ENCODE measurements at places on chromosomes 12 and 14. TPM values are rescaled to one million over a fixed set of nuclear protein-coding genes. Genes with fewer than 3 reads are reported as not detected.

DNA sequence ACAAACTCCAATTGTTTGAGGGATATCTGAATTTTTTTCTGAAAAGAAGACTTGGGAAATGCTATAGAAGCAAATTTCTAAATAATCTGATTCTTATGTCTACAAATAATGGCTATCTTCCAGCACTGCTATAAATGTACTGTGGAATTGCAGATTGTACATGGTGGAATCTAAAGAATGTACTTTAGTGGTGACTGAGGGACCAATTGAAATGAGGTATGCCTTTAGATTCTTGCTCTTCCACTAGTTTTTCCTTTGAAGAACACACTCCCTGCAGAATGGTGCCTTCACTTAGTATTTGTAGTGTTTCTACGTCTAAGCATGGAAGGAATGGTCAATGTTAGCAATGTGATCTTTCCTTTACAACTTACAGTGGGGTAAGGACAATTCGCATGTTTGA, 11.7 kb upstream of the PRB4 start:
- no peak overlapping the region for H3K27ac ChIP-seq
- peak; percentile 2 for DNase-seq
- no peak overlapping the region for H3K4me3 ChIP-seq
- no peaks in the 10 kb centered on the region for H3K36me3 ChIP-seq
- H3K4me1 ChIP-seq, result no peaks in the 10 kb centered on the region

GRCh38 chr12:119869720-119870119, 7.4 kb downstream of the CIT start:
- no peaks in the 10 kb centered on the region for H3K27me3 ChIP-seq
- H3K4me1 ChIP-seq, result peaks cover 17% of the 10 kb centered on the region
- H3K36me3 ChIP-seq, result no peaks in the 10 kb centered on the region
- H3K27ac ChIP-seq, result peak overlapping the region; percentile 96
- peak overlapping the region; percentile 34 for H3K4me3 ChIP-seq
- peak; percentile 97 for DNase-seq

DNA sequence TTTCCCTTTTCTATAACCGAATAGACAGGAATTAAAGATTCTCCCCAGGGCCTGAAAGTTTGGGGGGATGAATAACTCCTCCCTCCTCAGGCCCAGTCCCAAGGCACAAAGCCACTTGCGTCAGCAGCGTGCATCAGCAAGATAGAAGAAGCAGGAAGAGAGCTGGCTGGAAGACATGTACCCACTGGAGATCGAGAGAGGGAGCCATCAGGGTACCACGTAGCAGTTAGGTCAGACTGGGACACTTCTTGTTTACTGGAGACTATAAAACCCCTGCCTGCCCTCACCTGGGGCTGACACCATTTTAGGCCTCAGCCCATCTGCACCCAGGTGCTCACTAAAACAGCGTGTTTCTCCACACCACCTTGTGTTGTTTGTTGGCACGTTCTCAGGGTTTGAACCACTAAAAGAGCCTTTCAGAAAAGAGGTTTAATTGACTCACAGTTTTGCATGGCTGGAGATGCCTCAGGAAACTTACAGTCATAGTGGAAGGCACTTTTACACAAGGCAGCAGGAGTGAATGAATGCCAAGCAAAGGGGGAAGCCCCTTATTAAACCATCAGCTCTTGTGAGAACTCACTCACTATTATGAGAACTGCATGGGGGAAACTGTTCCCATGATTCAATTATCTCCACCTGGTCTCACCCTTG, 93.2 kb downstream of the TMTC3 start:
- no peak overlapping the region for H3K27ac ChIP-seq
- H3K4me3 ChIP-seq, result no peak overlapping the region
- no peaks in the 10 kb centered on the region for H3K27me3 ChIP-seq
- H3K36me3 ChIP-seq, result no peaks in the 10 kb centered on the region
- no peak for DNase-seq

GRCh38 chr12:123847876-123848275, 85.8 kb downstream of the DNAH10 start:
- DNase-seq, result no peak
- H3K27me3 ChIP-seq, result peaks cover 10% of the 10 kb centered on the region
- H3K27ac ChIP-seq, result no peak overlapping the region
- H3K36me3 ChIP-seq, result no peaks in the 10 kb centered on the region

- no peak for DNase-seq
- H3K36me3 ChIP-seq, result no peaks in the 10 kb centered on the region
- no peaks in the 10 kb centered on the region for H3K4me1 ChIP-seq
- H3K27me3 ChIP-seq, result no peaks in the 10 kb centered on the region
- no peak overlapping the region for H3K4me3 ChIP-seq
Observed at GRCh38 chr12:130686511-130686991, 29.5 kb downstream of the RIMBP2 start.

- peak overlapping the region; percentile 1 for H3K27ac ChIP-seq
- no peak overlapping the region for H3K4me3 ChIP-seq
- no peak for DNase-seq
- peaks cover 27% of the 10 kb centered on the region for H3K4me1 ChIP-seq
- no peaks in the 10 kb centered on the region for H3K27me3 ChIP-seq
Observed at GRCh38 chr14:103667671-103668070, 38.7 kb downstream of the KLC1 start.

DNA sequence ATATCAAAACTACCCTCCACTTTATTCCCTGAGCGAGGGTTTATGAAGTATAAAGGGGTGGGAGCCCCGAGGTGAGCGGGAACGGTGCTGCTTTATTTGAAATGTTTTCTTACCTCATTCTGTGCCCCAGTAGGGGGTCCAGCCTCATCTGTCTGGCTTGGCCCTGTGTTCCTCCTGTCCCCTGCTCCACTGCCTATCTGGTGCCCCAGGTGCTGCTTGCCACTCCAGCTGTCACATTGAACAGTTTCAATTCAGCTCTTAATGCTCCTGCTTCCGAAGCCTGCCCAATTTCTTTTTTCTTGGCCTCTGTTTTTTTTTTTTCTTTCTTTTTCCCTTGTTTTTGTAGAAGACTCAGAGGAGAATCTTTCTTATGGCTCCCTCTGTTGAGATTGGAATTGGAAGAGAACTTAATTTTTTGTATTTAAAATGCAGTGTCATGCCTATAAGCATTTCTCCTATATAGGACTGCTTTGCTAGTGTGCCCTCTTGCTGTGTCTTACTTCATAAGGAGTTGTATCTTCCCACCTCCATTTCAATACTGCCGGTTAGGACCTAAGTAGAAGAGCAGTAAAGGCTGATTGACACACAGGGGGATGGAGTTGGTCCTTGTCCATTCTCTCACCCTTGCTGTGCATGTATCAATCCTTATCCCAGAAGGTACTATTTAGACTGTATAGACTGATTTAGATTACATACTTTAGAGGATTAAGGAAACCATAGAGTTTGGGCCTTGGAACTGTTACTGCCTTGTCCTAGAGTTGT, 2.3 kb downstream of the ATXN7L3B start:
- H3K4me1 ChIP-seq, result peaks cover 35% of the 10 kb centered on the region
- 0 out of 2 replicates have a peak, but pooled peaks cover 14% of the 10 kb centered on the region for H3K36me3 ChIP-seq
- H3K27ac ChIP-seq, result no peak overlapping the region

- no peaks in the 10 kb centered on the region for H3K27me3 ChIP-seq
- H3K4me1 ChIP-seq, result no peaks in the 10 kb centered on the region
- no peak overlapping the region for H3K4me3 ChIP-seq
- H3K27ac ChIP-seq, result no peak overlapping the region
Observed at GRCh38 chr14:84025106-84026012, 1504.6 kb upstream of the FLRT2 start.

DNA sequence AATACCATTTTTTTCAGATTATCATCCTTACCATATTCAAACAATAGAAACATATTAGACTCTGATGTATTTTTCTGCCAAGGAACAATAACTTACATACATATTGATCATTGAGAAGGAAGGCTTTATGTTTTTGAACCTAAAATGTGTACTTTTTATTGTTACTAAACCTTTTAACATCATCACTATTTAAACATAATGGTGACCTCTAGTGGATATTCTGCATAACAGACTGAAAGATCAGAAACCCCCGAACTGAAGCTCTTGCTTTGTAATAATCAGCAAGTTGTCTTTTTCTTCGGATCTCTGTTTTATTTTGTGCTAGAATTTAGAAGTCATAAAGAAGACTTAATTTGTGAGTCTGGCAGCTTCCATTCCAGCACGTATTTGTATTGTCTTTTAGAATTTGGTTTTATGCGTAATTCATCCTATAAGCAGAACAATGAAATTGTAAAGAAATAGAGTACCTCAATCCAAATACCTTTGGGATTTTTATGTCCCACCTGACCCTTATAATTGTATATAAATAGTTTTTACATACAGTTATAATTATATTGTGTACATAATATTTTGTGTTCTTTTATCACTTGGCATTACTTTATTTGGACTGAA, 125.9 kb upstream of the ATF1 start:
- H3K4me1 ChIP-seq, result peaks cover 29% of the 10 kb centered on the region
- DNase-seq, result peak; percentile 77

DNA sequence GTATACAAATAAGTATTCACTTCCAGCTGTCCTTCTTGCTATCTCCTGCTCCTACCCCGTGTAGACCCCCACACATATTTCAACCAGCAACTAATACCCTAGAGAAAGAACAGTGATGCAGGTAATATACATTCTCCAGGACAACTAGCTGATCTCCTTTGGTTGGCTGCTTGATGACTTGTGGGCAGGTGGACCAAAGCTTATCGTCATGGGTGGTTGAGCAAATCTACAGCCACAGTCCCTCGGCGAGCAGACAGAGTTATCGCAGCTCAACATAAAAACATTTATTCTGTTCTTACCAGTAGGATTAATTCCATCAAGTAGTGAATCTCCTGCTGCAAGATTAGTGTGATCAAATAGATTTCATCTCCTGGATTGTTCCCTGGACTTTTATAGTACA, 314.3 kb downstream of the TMEM132D start:
- no peaks in the 10 kb centered on the region for H3K36me3 ChIP-seq
- H3K4me3 ChIP-seq, result no peak overlapping the region
- H3K27me3 ChIP-seq, result no peaks in the 10 kb centered on the region
- no peaks in the 10 kb centered on the region for H3K4me1 ChIP-seq

GRCh38 chr12:109451400-109451799, 25.7 kb downstream of the KCTD10 start:
- no peak overlapping the region for H3K27ac ChIP-seq
- H3K36me3 ChIP-seq, result peaks cover 85% of the 10 kb centered on the region
- H3K4me1 ChIP-seq, result peaks cover 16% of the 10 kb centered on the region
- no peak overlapping the region for H3K4me3 ChIP-seq
- no peaks in the 10 kb centered on the region for H3K27me3 ChIP-seq
- DNase-seq, result no peak

The SRRM4 gene
- not detected for total RNA-seq

The TTC9 gene
- total RNA-seq, result not detected

The KNTC1 gene
- 15.5 TPM for total RNA-seq

The CLECL1 gene
- total RNA-seq, result not detected

The VAMP1 gene
- 17.3 TPM for total RNA-seq

The OTUB2 gene
- total RNA-seq, result 1.9 TPM

The ARHGDIB gene
- total RNA-seq, result 8.5 TPM

The KLRB1 gene
- total RNA-seq, result not detected

The FAM181A gene
- total RNA-seq, result not detected

Measured in GM23248 (cell line).